ENCODE measurements at places on chromosomes 4 and X. TPM values are rescaled to one million over a fixed set of nuclear protein-coding genes. Genes with fewer than 3 reads are reported as not detected.

DNA sequence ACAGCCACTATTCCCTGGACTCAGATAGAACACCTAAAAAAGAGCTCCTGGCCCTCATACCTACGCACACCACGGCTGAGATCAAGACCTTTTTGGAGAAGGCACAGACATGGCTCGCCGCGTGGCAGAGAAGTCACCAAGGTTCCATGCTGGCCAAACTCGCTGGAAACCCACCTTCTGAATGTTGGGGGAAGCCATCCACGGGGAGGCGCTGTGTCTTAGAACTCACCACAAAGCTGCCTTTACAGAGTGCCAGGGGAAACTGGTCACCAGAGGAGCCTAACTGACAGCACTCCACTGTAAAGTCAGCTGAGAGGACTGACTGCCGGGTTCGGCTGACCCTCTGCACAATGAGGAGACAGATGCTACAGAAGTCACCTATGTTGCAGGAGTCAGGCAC, 97.9 kb downstream of the NEUROG2 start:
- no peak for DNase-seq

Gene LRIT3
- total RNA-seq: 0.28 TPM

- DNase-seq: peak; percentile 2
Measured at GRCh38 chrX:147838465-147839131, 73.1 kb upstream of the FMR1 start.

DNA sequence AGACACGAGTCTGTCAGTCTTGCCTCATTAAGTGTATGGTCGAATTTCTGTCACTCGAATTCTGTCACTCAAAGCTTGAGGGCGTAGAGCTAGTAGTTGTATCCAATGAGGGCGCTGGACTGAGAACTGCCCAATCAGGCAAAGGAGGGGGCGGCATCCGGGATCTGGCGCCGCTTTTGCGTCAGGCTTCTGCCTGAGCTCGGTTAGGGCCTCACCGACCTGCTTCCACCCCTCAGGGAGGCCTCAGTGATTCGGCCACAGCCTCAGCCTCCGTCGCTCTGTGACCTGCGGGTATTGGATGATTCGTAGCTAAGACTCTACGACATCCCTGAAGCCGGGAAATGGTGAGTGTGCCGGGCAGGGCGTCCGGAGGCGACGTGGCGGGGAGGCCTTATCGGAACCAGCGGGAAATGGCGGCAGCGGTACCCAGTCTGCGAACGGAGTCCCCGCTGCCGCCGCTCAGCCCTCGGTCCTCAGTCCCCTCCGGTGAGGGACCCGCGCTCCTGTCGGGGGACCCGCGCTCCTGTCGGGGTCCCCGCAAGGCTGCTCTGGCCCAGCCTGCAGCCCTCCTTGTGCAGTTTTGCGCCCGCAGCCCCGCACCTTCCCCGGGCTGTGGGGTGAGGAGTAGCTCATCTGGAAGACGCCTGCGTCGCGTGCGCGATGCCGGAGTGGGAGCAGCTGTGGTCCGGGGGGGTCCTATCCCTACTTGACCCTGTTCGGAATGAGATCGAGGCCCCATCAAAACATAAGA, 88.3 kb downstream of the ZNF718 start:
- peak; percentile 85 for DNase-seq

- no peak for DNase-seq
Measured at GRCh38 chrX:103293118-103293517, 16.6 kb upstream of the TCEAL5 start.

GRCh38 chr4:48255072-48255958, 14.3 kb downstream of the TEC start:
- peak; percentile 22 for DNase-seq

GRCh38 chrX:2423282-2423681, 77.5 kb downstream of the DHRSX start:
- no peak for DNase-seq

Gene ATP6AP2
- 103 TPM for total RNA-seq

Gene ABLIM2
- total RNA-seq: 10.9 TPM

DNA sequence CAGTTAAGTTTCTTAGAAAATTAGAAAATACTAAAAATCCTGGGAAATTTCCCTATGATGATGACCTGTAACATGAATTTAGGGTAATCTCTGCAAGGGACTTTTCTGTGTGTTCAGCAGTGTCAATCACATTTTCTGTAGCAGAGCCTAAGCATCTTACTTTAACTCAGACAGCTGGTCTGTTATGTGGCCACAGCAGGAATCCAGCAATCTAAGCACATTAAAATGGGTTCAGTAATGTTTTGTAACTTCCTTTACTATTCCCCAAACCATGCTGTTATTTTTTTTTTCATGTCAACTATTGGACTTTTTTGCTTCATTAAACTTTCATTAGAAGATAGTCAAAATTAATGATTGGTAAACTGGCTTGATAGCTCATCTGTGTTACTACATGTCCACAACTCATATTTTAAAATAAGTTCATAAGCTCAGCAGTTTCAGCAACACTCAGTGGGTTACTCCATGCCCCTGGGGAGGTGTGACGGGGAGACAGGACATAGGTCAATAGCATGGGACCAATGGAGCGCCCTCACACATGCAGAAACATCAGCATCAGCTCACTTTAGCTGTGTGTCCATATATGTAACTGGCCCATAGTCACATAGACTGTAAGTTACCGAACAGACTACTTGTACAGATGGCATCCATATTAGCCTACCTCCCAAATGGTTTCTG, 168.0 kb upstream of the PACRGL start:
- DNase-seq: peak; percentile 85

Gene MMAA
- total RNA-seq: 6.5 TPM
